ENCODE measurements at places on chromosomes 3 and 15.

DNA sequence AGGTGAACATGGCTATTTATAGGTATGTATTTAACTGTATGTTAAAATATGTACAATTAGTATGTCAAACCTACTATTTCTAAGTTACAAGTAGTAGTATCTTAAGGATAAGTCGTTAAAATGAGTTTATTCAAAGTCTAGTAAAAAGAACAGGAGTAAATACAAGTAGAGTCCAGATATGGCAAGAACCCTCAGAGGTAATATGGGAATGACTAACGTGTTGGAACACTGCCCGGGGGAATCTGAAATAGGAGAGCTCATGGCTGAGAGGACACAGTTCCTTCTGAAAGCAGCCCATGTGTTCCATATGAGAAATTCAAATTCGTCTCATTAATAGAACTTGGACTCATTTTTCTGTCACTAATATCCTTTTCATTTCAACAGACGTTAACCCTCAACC, 158.8 kb downstream of the CLSTN2 start:
- no peak for DNase-seq

DNA sequence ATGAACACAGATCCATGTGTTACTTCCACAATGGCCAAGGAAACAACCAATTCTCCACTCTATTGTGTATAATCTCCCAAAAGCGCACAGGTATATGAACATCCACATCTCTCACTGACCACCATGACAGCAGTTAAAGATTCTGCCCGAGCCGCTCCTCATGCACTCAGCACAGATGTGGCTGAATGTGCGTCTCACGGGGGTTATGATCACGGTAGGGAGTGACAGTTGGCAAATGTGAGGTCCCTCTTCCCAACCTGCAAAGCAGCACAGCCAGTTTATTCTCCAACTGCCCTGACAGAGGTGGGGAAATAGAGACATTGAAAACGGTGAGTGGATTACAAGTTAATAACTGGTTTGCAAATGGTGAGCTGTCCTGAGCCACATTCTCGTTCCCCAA, 17.6 kb downstream of the FOXP1 start:
- DNase-seq = no peak

- no peak for DNase-seq
Observed at GRCh38 chr3:33798113-33798417, 365 bp upstream of the PDCD6IP start.

GRCh38 chr15:44719293-44719999, 8.1 kb downstream of the B2M start:
- peak; percentile 45 for DNase-seq

DNA sequence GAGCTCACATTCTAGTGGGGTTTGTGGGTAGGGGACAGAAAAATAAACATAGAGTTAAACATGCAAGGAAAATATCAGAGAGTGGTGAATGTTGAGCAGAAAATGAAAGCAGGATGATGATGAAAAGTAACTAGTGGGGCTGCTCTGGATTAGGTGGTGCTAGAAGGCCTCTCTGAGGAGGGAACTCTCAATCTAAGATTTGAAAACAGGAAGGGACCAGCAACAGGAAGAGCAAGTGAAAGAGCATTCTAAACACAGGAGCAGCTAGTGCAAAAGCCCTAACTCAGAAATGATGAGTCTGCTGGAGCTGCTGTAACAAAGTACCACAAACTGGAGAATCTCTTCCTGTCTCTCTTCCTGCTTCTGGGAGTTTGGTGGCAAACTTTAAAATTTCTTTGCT, 468.6 kb upstream of the AGTR1 start:
- DNase-seq = no peak

DNA sequence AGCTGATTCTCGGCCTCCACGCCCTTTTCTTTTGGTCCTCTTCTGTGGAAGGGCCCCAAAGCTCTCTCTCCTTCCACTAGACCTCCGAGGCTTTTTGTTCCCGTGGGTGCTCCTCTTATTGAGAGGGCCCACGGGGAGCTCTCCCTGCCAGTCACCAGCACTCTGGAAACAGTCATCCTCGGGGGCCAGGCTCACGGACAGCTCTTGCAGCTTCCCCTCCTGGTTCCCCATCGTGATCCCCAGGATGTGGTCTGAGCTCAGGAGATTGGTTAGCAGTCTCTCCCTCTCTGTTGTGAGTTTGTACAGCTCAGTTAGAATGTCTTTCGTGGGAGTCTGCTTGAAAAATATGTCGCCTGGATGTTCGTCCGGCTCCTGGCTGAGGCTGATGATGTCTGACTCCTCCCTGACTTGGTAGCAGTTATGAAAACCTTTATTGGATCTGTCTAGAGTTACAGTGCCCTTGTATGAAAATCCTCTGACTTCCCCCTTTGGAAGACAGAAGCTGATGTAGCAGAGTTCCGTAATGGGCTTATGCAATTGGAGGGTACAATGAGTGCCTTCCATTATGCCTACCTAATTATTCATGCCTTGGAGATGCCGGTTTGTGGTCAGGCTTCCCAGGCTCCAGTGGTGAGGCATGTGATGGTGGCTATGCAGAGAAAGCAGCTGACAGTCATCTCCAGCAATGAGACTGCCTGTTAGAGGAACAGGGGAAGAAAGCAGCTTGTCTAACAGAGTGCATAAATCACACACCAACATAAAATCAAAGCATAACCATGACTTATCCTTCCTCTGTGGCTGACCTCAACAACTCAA, 40.0 kb downstream of the FMN1 start:
- DNase-seq = no peak

DNA sequence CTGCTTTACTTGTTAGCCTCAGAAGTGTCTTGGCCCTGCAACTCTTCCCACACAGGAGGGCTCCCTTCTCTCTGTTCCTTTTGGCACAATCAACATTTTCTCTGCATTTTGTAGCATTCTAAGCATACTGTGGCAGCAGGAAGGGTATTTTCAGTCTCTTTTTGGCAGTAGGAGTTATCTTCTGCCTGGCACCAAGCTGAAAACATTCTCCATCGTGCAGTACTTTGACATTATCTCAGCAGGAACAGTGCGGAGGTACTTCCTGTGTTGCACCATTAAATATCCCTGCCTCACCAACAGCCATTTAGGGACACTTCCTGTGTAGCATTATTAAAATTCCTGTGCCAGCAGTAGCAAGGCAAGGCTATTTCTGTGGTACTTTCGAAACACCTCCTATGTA, 233.2 kb upstream of the SEMA6D start:
- DNase-seq = no peak

GRCh38 chr3:72547183-72547582, 301.1 kb downstream of the SHQ1 start:
- no peak for DNase-seq
